Stimulated activated naive B cell treated with anti-CD40 and anti-IgM and Interleukin-4, amounts not matched to agents 10 μg/mL and 1 μg/mL and 100 μg/mL, for 72 hours (primary cell): ENCODE measurements at places on chromosomes 2 and 18.

GRCh38 chr18:9719421-9719981 lies 11.4 kb downstream of the RAB31 start:
- no peak for DNase-seq

DNA sequence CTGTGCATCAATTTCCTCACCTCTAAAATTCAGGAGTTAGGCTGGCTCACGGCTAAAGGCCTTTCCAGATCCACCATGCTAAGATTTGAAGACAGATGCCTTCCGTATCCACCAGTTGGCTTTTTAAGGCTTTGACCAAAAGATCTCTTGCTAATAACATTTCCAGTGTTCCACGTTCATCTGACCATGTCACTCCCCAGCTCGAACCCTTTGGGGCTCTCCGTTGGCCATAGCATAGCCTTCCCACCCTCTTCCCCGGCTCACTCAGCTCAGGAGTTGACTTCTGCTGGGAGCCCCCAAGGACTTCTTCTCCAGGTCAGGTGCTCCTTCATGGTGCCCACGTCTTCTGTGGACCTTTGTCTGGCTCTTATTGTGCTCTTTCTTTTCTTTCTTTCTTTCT lies 53.3 kb downstream of the MYCN start:
- no peak for DNase-seq

GRCh38 chr2:101710471-101711318 lies 13.2 kb downstream of the MAP4K4 start:
- no peak for DNase-seq

- DNase-seq: no peak
Measured at GRCh38 chr2:219252084-219252483, 959 bp upstream of the TUBA4B start.

GRCh38 chr2:187372213-187372612 lies 75.8 kb downstream of the CALCRL start:
- DNase-seq: no peak
